Kasumi-1 (cell line): ENCODE measurements at places on chromosomes 16 and 17.

GRCh38 chr17:76635039-76635438, 8.5 kb downstream of the ST6GALNAC1 start:
- no peak for DNase-seq

- DNase-seq, result no peak
Observed at GRCh38 chr17:17567631-17568030, 23.9 kb downstream of the PEMT start.

DNA sequence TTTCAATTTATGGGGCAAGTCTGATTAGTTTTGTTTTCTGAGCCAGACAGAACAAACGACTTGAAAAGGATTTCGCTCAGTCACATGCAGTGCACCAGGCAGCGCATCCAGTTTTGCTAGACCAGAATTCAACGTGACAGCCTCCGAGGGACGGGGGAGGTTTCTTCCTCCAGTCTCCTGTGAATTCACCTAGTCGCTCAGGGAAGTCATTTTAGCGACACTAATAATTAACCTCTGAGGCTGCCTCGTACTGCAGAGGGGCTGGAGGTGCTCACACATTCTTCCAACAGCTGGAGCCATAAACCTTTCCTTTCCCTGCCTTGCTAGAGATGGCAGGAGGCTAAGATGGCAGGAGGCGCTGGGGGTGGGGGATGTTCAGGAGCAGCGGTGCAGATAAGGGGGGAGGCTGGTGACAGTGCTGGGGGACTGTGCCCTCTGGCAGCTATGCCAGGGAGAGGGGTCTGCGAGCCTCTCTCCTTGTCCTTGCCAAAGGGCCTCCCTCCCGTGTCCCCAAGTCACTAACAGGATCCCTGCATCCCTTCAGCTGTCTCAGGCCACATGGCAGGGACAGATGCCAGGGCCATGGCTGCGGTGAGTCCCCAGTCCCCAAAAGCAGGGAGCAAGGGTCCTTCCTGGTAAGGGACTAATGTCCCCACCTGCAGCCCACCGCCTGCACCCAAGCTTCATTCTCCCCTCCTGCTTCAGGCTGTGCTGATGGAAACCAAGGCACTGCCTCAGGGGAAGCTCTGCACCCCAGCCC, 24.0 kb downstream of the MXRA7 start:
- DNase-seq, result no peak

GRCh38 chr16:11729787-11730186, 12.9 kb downstream of the TXNDC11 start:
- DNase-seq, result no peak

DNA sequence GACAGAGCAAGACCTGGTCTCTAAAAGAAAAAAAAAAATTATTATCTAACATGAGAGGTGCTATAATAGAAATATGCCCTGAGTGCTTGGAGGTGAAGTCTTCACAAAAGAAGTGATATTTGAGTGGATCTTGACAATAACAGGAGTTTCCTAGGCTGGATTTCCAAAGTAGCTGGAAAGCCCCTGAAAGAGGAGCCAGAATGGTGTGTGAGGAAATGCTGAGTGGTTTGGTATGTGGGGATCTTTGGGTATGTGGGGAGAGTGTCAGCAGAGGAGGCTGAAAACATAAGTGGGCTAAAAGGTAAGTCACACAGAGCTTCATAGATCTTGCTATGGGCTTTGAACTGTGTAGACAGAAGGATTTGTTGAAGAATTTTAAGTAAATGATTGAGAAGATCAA, 100.1 kb downstream of the YPEL2 start:
- no peak for DNase-seq

DNA sequence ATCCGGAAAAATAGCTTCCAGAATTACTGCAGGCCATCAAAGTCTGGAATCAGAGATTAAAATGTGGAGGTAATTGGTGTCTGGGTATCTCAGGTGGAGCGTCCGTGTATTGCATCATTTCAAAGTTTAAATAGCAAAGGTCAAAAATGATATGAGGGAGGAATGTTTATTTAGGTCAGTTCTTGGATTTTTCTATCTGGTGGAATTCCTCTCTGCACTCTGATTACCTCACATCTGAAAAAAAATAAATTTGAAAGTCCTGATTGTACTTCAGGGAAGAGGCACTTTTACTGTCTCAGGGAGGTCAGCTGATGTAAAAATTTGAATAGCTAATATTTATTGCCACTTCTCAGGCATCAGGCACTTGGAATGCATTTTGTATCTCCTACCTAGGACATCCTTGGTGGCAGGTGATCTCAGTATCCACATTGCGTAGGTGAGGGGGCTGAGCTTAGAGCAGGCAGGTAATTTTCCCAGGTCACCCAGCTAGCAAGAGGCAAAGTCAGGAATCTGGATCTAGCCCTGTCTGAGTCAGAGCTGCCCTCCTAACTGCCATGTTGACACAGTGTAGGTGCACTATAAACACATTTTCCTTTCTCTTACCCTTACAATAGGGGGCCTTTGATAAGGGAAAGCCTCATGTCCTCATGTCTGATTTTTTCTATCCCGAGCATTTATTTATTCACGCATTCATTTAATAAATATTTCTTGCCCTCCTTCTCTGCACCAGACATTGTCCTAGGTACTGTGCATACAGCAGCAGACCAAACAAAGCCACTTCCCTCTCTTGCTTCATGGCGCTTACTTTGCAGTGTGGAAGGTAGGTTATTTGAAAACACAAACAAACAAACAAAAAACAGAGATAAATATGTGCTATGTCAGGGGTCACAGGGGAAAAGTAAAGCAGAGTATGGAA, 454.3 kb downstream of the HAPSTR1 start:
- no peak for DNase-seq

DNA sequence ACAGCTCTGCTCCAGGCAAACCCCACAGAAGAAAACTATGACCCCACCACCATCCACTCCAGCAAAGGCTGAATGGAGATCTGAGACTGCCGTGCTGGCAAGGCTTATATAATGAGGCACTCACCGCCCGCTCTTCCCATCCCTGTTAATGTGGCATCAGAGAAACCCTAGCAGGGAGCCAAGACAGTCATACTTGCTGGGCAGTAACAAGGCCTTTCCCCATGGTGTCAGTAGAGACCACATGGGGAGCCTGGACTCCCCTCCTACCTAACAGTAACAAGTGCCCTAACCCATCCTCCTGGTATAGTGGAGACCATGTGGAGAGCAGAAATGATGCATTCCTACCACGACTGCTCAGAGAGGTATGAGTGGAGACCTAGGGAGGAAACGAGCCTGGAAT, 235.2 kb downstream of the C16orf78 start:
- DNase-seq, result no peak

GRCh38 chr16:86986136-86986535, 331.1 kb downstream of the C16orf95 start:
- DNase-seq, result no peak

- DNase-seq, result no peak
Observed at GRCh38 chr16:69613378-69614154, 47.8 kb downstream of the NFAT5 start.

DNA sequence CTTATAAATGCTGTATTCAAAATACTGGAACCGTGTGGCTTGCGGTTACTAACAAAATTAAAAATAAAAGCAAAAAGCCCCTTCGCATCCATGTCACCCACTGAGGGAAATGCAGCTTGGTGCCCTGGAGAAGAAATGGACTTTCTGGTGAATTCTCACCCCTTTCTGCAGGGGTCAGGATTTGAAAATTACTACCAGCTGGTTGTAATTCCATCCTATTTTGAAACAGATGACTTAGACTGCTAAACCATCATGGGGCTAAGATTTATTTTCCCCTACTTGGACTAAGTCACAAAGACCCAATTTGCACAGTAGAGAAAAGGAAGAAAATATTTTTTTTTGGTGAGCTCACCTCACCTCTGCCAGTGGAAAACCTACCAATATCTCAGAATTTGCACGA, 111.4 kb upstream of the MYOCD start:
- no peak for DNase-seq

GRCh38 chr17:77133087-77133638, 7.6 kb upstream of the SEC14L1 start:
- no peak for DNase-seq

- DNase-seq, result no peak
Observed at GRCh38 chr16:67053767-67054334, 24.9 kb downstream of the CBFB start.

DNA sequence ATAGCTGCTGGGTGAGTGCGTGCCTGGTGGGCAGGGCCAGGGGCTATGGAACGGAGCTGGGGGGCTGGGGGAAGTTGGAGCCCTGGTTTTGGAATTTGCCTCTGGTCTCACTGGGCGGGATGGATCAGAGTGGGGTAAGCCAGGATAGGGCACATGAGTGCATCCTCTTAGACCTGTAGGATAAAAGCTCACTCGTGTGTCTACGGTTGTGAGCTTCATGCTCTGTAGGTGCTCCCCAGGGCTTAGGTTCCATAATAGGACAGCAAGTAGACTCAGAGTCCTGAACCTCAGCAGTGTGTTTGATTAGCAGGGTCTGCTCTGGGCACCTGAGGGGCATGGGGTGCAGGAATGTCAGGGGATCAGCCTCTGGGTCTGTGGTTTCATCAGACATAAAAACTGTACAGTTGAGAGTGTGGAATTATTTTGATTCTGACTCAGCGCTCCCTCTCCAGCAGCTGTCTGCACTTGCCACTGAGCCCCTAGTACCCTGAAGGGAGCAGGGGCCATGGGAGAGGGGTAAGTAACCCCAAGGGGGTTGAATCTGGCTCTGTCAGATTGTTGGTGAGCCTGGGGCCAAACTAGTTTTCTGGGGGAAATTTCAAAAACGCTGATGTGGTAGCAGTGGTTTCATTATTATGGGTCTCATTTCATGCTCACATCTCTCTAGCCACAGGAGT, 84.2 kb upstream of the LGALS9 start:
- no peak for DNase-seq

DNA sequence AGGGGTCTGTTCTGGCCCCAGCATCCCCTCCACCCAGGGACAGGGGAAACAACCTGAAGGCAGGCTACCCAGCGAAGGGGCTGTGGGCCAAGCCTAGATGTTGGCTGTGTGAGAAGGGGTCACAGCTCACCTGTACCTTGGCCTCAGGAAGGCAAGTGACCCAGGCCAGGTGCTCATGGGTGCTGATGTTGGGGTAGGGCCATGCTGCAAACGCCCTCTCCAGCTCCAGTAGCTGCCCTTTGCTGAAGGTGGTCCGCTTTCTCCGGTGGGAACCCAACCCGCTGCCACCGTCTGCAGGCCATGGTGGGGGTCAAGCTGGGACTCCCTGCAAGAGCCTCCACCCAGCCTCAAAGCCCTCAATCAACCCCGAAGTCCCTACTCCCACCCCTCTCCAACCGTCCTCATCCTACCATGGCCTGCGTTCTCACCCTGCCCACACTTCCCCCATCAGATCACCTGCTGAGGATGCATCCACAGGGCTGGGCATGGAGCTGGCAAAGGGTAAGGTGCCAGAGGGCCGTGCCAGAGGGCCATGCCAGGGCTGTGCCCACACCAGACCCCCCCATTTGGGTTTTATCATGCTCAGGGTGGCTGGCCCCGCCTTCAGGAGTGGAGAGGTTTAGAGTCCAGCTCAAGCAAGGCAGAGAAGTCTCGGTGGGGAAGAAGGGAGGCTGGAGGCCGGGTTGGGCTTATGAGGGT, at the start of gene SEBOX:
SEBOX (minus strand) TSS at position 535 of the 699 bp plus-strand sequence; CDS start at position 487, 48 bp downstream.
- no peak for DNase-seq

- DNase-seq, result no peak
Observed at GRCh38 chr17:77877646-77878355, 80.7 kb upstream of the TNRC6C start.

DNA sequence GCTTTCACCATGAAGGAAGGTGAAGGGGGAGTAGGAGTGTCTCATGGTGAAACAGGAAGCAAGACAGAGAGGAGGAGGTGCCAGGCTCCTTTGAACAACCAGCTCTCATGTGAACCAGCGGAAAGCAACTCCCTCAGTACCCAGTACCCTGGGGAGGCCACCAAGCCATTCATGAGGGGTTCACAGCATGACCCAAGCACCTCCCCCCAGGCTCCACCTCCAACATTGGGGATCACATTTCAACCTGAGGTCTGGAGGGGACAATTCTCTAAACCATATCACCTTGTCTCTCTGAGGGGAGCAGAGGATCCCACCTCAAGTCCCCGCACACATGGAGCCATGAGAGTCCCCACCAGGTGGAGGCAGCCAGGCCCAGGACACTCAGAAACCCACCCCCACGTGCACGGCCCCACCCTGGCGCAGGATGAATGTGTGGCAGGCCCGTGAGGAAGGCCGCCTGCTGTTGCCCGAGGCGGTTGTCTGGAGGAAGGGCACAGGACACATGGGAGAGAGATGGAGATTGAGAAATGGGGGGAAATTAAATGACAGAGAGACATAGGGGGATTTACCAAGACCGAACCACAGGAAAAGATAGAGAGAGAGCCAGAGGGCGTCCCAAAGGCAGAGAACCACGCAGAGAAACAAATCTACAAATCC, 85.9 kb downstream of the TMEM132E start:
- DNase-seq, result no peak

DNA sequence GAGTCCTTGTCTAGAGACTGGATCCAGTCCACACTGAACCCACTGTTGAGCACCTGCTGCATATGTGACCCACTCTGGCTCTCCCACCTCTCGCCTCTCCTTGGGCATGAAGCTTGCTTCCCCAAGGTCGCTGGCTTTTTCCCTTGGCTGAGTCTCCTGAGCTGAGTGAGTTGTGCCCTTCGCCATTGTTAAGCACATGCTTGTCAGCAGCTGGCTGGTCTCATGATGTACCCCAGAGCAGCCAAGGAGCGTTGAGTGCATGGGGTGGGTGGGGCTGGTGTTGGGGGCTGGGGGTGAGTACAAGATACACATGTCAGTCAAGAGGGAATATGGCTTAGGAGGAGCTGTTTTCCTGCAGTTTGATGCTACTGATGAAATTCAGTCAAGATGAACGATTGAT, 165.6 kb downstream of the SNX29 start:
- no peak for DNase-seq

DNA sequence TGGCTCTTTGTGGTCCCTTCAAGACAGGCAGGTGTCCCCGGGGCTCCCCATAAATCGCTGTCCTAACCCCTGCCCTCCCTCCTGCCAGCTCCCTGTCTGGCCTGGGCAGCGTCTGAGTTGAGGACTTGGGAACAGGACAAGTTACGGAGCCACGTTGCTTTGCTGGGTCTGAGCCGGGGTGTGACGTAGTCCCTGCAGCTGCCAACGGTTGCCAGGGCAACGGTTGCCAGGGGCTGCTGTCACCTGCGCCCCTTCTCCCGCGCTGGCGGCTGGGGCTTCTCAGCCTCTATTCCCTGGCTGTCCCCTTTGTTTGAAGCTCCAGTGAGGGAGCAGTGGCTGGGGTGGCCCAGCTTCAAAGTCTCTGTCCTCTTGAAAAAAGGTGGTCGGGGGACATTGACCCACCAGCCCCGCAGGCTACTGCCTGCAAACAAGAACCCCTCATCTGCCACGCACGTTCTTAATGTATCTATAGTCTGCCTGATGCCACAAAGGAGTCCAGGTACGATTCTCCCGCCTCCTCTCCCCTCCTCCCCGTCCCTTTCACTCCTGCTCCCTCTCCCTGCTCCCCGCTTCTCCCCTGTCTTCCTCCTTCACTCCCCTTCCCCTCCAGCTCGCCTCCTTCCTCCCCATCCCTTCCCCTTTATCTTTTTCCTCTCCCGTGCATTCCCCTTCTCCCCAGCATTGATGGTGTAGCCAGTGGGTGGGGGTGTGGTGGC, 10.9 kb downstream of the ADGRG1 start:
- no peak for DNase-seq
